ENCODE measurements at places on chromosomes 3 and 15. TPM values are rescaled to one million over a fixed set of nuclear protein-coding genes. Genes with fewer than 3 reads are reported as not detected.

DNA sequence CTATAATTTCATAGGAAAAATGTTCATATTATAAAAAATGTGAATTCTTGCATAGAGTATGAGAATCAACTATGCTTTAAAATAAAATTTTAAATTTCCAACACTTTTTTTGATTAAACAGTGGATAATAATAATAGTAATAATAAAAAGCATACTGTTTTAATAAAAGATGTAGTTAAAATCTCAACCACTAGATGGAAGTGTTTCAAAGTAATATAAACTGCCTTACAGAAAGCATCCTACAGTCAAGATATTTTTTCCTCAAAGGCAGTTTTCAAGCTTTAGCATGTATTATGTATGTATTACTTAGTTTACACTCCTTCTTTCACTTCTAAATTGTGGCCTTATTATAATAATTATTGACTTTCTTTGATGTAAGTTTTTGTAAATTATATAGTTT lies 217.5 kb downstream of the CHL1 start:
- H3K4me1 ChIP-seq, result no peaks in the 10 kb centered on the region
- H3K27ac ChIP-seq, result no peak overlapping the region
- no peaks in the 10 kb centered on the region for H3K36me3 ChIP-seq

GRCh38 chr15:85874236-85874635 lies 79.5 kb upstream of the KLHL25 start:
- H3K4me3 ChIP-seq, result no peak overlapping the region
- H3K27me3 ChIP-seq, result no peaks in the 10 kb centered on the region
- H3K4me1 ChIP-seq, result no peaks in the 10 kb centered on the region
- no peaks in the 10 kb centered on the region for H3K36me3 ChIP-seq
- DNase-seq, result no peak

DNA sequence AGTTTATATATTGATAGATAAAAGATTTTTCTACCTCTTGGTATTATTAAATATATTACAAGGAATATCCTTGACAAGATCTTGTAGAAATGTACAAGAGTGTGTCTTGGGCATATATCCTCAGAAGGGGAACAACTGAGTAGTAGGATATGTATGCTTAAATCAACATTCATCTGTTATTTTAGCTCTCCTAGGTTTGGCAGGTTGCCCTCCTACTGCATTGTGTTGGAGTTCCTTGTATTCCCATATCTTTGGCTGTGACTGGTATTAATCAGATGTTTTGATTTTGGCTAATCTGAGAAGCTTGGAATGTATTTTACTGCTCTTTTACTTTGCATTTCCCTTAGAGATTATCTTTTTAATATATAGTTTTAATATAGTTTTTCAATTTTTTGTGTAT lies 4.6 kb downstream of the MYRIP start:
- H3K4me1 ChIP-seq, result peaks cover 4% of the 10 kb centered on the region
- H3K27me3 ChIP-seq, result no peaks in the 10 kb centered on the region
- H3K36me3 ChIP-seq, result no peaks in the 10 kb centered on the region
- no peak overlapping the region for H3K27ac ChIP-seq
- no peak overlapping the region for H3K4me3 ChIP-seq

- H3K36me3 ChIP-seq, result no peaks in the 10 kb centered on the region
- H3K27ac ChIP-seq, result no peak overlapping the region
- DNase-seq, result no peak
Observed at GRCh38 chr3:129555616-129556357, 12.8 kb downstream of the H1-8 start.

GRCh38 chr3:111366515-111366914 lies 175.5 kb upstream of the CD96 start:
- no peak for DNase-seq
- no peaks in the 10 kb centered on the region for H3K27me3 ChIP-seq
- H3K27ac ChIP-seq, result no peak overlapping the region
- no peaks in the 10 kb centered on the region for H3K4me1 ChIP-seq
- no peak overlapping the region for H3K4me3 ChIP-seq

DNA sequence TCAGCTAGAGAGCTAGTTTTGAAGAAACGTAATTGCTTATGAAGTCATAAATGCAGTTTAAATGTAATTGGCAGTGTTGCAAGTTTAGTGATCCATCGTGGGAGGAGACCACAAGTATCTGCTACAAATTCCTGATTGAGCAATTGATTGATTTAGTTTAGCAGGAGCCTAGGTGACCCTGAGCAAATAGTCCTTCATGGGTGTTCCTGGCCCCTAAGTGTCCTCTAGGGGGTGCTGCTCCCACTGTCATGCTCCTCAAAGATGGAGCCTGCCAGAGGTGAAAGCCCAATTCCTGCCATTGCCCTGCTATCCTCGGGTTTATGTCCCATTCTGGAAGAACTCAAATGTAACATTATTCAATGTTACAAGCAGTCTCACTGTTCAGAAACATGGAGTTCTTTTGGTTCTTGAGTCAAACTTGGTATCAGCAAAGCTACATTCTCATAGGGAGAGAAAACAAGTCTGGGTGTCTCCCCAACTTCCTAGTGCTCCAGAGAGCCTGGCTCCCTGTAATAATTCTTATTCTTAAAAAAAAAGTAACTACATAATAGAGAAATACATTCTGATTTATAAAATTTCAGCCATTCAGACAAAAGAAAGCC lies 29.8 kb upstream of the SENP5 start:
- no peak overlapping the region for H3K27ac ChIP-seq
- H3K27me3 ChIP-seq, result no peaks in the 10 kb centered on the region
- H3K4me1 ChIP-seq, result no peaks in the 10 kb centered on the region

DNA sequence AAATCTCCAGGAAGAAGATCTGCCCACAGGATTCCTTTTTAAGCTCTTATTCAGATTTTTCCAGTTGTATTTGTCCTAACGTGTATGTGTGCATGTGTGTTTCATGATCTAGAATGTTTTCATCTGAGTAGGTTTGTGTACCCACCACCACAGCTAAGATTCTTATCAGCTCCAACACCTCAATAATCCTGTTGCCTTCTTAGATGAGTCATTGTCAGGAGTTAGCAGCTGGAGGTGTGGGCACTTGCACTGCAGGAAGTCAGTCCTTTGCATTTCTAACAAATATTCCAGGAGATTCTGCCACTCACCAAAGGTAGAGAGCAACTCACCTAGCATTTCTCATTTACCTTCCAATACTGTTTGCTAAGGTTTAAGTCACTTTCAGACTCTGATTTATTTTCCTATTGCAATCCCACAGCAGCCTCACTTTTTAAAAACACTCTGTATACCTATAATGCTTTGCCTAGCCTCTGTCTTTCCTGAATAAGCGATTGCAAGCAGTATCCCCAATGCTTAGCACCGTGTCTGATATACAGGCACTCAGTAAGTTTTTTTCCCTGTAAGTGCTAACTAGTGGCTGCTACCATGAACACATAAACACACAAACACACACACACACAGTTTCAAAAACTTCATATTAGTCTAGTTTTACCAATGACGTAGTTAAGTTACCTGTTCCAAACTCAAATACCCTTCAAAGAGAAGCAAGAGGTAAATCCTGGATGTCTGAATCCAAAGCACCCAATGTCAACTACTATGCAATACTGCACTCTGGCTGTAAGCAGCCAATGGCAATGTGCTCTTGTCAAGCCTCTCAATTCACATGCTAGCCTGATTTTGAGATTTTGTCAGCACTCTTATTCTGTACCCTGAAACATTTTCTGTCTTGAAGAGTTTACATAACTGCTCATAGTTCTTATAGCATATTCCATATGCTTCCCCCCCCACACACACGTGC lies 713.5 kb upstream of the LMCD1 start:
- H3K36me3 ChIP-seq, result no peaks in the 10 kb centered on the region
- H3K4me3 ChIP-seq, result no peak overlapping the region
- no peak for DNase-seq
- no peak overlapping the region for H3K27ac ChIP-seq
- H3K27me3 ChIP-seq, result no peaks in the 10 kb centered on the region
- H3K4me1 ChIP-seq, result no peaks in the 10 kb centered on the region

GRCh38 chr3:53750253-53751210 lies 95.7 kb downstream of the CHDH start:
- no peak overlapping the region for H3K4me3 ChIP-seq
- no peak overlapping the region for H3K27ac ChIP-seq
- H3K27me3 ChIP-seq, result no peaks in the 10 kb centered on the region
- DNase-seq, result no peak

DNA sequence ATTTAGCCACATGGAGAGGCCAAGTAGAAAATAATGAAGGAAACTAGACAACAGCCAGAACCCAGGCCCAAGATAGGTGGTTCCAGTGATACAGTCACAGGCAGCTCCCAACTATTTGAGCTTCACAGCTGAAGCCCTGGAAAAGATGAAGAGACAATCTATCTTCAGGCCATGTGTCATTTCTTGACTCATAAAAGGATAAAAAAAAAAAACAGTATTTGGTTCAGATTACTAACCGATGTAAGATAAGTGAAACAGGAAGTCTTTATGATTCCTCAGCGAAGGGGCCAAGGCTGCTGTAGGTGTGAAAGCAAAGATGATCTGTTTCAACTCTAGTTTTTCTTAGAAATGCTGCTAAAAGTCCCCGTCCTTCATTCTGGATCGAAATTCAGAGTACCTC lies 394.6 kb downstream of the ZNF385D start:
- no peak overlapping the region for H3K4me3 ChIP-seq
- no peaks in the 10 kb centered on the region for H3K4me1 ChIP-seq
- H3K27ac ChIP-seq, result no peak overlapping the region
- DNase-seq, result no peak
- no peaks in the 10 kb centered on the region for H3K36me3 ChIP-seq

- no peaks in the 10 kb centered on the region for H3K4me1 ChIP-seq
- no peak for DNase-seq
- no peaks in the 10 kb centered on the region for H3K27me3 ChIP-seq
Observed at GRCh38 chr3:150721285-150722130, 17.8 kb upstream of the ERICH6 start.

DNA sequence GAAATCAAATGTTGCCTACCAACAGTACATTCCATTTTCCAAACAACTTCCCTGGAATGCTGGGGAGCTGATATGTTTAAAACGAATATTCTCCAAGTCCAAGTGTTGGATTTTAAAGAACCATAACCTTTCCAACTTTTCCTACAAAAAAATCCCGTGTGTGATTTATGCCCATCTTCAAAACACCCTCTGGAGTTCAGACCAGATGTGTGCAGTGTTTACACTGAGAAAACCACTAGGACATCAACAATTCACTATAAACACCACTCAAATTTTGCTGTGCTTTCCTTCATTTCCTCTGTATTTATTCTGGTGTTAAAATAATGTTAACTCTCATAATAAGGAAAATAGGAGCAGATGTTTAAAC lies 2.4 kb downstream of the VGLL4 start:
- no peaks in the 10 kb centered on the region for H3K36me3 ChIP-seq
- peak overlapping the region; percentile 31 for H3K4me3 ChIP-seq
- H3K27ac ChIP-seq, result peak overlapping the region; percentile 92
- peaks cover 23% of the 10 kb centered on the region for H3K4me1 ChIP-seq
- no peaks in the 10 kb centered on the region for H3K27me3 ChIP-seq

DNA sequence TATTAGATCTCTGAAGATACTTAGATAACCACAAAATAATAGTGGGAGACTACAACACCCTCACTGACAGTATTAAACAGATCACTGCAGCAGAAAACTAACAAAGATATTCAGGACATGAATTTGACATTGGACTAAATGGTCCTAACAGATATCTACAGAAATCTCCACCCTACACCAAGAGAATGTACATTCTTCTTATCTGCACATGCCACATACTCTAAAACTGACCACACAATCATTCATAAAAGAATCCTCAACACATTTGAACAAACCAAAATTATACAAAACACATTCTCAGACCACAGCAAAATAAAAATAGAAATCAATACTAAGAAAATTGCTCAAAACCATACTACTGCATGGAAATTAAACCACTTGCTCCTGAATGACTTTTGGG lies 116.3 kb downstream of the DTWD1 start:
- no peak overlapping the region for H3K27ac ChIP-seq
- no peaks in the 10 kb centered on the region for H3K27me3 ChIP-seq
- no peak overlapping the region for H3K4me3 ChIP-seq
- no peaks in the 10 kb centered on the region for H3K36me3 ChIP-seq
- no peak for DNase-seq

DNA sequence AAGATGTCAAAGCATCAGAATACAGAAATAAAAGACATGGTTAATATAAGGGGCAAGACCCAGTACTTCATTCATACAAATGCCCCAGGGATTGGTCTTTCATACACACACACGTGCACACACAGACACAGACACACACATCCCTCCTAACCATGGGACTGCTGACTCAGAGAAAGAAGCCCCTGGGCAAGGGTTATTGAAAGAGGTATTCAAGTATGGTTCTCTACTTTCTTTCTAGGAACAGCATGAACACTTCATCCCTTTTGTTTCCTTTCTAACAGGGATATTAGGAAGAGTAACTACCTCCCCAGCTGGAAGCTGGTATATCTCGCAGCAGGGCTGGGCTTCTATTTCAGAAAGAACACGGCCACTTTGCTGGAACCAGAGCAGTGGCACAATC lies 33.2 kb upstream of the ZFAND6 start:
- DNase-seq, result no peak
- H3K4me1 ChIP-seq, result no peaks in the 10 kb centered on the region
- H3K36me3 ChIP-seq, result no peaks in the 10 kb centered on the region

- no peaks in the 10 kb centered on the region for H3K27me3 ChIP-seq
- H3K36me3 ChIP-seq, result no peaks in the 10 kb centered on the region
- no peaks in the 10 kb centered on the region for H3K4me1 ChIP-seq
- DNase-seq, result no peak
- no peak overlapping the region for H3K27ac ChIP-seq
- no peak overlapping the region for H3K4me3 ChIP-seq
Observed at GRCh38 chr15:99973351-99973750, 240.1 kb upstream of the LYSMD4 start.

DNA sequence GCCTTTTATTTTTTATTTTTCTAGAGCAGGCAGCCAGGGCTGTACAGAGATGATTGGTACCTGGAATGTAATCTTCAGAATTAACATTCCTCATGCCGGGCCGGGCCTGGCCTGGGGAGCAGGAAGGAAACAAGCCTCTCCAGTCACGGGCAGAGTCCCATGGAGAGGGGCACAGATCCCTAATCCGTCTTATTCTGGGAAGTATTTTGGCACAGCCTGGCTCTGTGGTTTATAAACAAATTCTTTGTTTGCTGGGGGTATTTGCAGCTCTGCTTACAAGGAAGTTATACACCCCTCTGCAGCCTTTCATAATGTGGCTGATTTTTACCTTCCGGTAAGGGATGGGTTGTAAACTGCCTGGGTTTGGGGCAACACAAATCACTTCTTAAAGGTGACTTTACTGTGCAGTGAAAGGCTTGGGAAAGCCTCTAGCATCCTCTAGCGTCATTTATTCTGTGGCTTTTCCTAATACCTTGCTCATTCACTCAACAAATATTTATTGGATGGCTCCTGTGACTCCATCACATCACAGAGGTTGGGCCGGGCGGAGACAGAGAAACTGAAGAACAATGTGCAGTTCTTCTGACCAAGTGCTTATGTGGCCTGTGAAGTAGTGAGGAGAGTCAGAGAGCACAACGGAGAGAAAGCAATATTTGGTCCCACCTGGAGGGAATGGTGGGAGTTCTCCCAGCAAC lies 2.7 kb downstream of the SLC6A20 start:
- peaks cover 7% of the 10 kb centered on the region for H3K27me3 ChIP-seq
- H3K4me1 ChIP-seq, result no peaks in the 10 kb centered on the region
- H3K27ac ChIP-seq, result peak overlapping the region; percentile 46
- no peaks in the 10 kb centered on the region for H3K36me3 ChIP-seq
- H3K4me3 ChIP-seq, result no peak overlapping the region

The PRR20G gene
- not detected for total RNA-seq

The GRIP2 gene
- 0.35 TPM for total RNA-seq

The CISH gene
- 6.2 TPM for total RNA-seq

The LRTM1 gene
- total RNA-seq, result not detected

The CCR9 gene
- 0.12 TPM for total RNA-seq

The PPARG gene
- 0.94 TPM for total RNA-seq

The CRABP1 gene
- total RNA-seq, result 0.60 TPM
